ENCODE measurements at places on chromosomes 16 and 17.

GRCh38 chr17:39071573-39071972 is 79.9 kb downstream of the PLXDC1 start:
- DNase-seq: no peak

DNA sequence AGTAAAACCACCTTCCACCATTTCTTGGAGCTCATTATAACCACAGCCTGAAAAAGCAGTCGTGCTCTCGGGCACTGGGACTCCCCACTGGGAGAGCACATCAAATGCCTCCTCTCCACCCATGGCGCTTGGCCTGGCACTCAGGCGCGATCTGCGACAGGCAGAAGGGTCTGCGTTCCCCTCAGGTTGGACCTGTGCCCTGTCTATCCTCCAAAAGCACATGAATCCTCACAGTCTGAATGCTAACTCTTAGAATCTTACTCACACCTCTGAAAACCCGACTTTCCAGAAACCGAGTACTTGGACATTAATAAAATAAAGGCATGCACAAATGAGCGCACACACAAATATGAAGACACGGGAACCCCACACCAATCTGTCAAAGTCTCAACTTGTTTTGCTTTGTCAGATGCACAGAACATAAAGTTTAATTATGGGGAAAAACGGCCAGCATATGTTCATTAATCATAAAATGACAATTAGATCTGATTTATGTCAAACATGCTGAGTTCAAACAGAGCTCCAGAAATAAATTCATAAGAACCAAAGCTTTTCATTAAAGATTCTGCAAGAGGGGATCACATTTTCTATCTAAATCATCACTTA is 20.5 kb upstream of the FAAP100 start:
- no peak for DNase-seq

GRCh38 chr16:86994215-86994614 is 323.0 kb downstream of the C16orf95 start:
- no peak for DNase-seq

DNA sequence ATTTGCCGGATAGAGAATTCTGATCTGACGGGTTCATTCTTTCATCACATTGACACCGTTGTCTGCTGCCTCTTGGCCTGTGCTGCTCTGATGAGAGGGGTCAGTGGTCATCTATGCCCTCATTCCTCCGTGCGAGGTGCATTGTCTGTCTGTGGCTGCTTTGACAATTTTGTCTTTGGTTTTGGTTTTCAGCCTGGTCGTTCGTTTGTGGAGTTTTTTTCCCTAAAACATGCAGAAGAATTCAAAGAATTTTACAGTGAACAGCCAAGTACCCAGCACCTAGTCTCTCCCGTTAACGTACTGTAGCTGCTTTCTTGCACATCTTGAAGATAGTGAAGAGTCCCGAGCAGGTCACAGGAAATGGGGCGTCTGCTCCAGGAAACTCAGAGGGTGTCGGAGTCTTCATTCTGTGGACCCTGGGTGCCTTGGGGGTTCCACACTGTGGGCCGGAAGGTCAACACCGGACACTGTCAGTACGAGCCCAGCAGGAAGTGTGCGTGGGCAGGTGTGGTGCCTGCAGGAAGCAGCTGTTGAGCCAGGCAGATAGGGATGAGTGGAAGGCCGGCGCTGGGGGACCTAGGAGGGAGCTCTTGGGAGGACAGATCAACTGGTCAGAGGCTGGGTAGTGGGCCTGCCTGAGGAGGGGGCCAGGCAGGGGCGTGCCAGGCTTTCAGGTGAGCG is 28.2 kb downstream of the CRAMP1 start:
- DNase-seq: no peak

GRCh38 chr16:85416228-85417109 is 196.7 kb upstream of the GSE1 start:
- DNase-seq: peak; percentile 67

- no peak for DNase-seq
These were observed 14.4 kb downstream of the MYBBP1A start for GRCh38 chr17:4540687-4541327.

- no peak for DNase-seq
These were observed 7.6 kb downstream of the PSME3IP1 start for GRCh38 chr16:57178196-57178595.

GRCh38 chr16:49456763-49457162 is 83.2 kb downstream of the C16orf78 start:
- DNase-seq: no peak

DNA sequence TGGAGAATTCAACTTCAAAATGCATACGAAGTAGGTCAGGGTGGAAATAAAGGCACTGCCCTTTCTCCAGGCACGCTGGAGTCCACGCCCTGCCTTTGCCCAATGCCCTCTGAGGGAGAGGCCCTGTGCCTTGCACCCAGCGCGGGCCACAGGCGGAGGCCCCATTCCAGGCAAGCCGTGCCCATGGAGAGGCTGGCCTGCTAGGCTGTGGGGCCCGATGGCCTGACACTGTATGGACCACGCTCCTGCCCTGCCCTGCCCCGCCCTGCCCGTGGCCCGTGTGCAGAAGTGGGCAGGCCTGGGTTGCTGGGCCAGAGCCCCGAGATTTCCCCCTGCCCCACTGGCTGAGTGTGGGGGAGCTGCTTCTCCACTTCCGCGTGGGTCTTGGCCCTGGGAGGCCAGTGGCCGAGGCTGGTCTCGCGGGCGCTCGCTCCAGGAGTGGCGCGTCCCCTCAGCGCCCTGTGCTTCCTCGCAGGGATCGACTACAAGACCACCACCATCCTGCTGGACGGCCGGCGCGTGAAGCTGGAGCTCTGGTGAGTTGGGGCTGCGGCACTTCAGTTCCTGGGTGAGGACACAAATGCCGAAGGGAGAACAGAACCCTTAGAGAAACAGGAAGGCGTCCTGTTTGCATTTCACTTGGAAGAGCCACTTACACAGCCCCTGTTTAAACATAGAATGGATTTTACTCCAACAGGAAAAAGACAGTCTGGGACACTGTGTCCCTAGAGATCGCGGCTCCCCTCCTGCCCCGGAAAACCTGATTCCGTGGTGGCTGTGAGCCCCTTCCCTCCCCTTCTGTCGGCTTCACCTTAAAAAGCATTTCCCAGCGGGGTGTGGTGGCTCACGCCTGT is 13.8 kb upstream of the WFIKKN1 start:
- DNase-seq: no peak

Measured in activated CD4-positive, alpha-beta T cell treated with anti-CD3 and anti-CD28 coated beads for 24 hours (primary cell).